Thyroid gland (tissue), 4 donors: ENCODE measurements at places on chromosomes 1 and 21.

- H3K27me3 ChIP-seq = no peaks in the 10 kb centered on the region
- no peaks in the 10 kb centered on the region for H3K4me1 ChIP-seq
- H3K4me3 ChIP-seq = no peak overlapping the region
Observed at GRCh38 chr1:199290186-199290585, 651.3 kb downstream of the PTPRC start.

DNA sequence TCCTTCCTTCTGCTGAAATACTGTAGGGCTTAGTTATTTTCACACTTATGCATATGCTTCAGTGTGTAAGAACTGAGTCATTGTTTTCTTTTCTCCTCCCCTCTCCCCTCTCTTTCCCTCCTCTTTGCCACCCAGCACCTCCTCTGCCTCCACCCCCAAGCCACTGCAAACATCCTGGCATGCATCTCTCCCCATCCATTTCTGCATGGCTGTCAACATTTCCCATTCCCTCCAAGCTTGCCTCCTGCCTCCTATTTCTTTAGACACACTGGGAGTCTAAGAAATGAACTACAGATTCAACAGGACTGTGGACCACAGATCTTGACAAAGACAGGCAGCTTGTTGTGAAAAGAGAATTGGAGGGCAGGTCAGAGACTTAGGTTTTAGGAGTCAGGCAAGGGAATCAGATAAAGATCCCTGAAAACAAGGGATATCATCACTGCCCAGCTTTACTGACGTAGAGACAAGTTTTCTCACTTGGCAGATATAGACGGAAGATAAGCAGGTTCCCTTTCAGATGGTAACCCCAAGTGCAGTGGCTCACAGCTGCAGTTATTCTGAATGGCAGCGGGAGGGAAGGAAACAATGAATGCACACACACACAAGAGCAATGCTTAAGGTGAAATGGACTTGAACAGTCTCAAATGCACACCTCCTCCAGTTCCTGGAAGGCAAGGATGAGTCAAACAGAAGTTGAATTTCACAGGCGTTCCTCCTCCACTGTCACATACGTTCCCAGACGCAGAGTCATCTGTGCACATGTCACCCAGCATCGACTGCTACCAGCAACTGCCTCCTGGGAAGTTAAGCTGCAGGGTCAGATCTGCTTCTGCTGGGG is 56.1 kb downstream of the HIVEP3 start:
- H3K4me3 ChIP-seq = no peak overlapping the region
- no peak overlapping the region for H3K27ac ChIP-seq
- no peaks in the 10 kb centered on the region for H3K36me3 ChIP-seq
- DNase-seq = no peak

- H3K27me3 ChIP-seq = no peaks in the 10 kb centered on the region
- no peak overlapping the region for H3K4me3 ChIP-seq
- no peaks in the 10 kb centered on the region for H3K36me3 ChIP-seq
- no peaks in the 10 kb centered on the region for H3K4me1 ChIP-seq
- DNase-seq = no peak
Observed at GRCh38 chr1:247087256-247087655, 8.6 kb upstream of the ZNF670 start.

DNA sequence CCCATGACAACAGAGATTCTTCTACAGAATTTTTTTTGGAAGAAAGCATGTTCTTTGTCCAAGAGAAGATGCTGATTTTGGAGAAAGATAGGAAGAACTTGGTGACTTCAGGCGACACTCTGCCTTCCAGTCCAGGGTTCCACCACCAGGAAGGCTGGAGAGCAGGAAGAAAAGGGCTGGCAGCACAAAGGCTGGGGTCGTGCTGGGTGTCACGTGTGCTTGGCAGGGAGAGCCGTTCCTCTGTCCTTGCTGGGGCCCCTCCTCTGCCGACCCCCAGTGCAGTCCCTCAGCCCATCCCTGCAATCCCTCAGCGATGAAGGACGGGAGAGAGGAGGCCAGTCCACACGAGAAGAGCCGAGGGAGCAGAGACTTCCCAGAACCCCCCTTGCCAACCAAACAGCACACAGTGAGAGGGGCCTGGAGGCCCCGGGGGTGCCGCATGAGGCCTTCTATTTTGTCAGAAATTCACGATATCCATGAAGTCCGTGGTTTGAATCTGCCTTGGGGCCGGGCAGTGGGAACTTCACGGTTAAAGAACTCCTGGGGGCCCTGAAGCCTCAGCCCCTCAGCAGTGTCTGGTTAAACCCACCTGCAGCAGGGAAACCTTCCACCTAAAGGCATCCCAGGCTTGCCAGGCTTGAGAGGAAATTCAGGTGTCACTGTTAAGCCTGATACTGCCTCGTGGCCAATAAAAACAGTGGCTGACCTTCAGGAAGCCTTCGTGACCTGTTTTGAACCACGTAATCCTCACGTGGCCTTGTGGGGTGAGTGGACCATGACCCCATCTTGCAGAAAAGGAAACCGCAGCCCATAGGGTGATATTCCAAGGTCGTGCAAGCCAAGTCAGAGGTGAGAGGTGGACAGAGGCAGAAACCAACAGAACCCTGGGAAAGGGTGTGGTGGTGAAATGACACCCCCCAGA is 3.4 kb downstream of the KRTAP10-12 start:
- no peaks in the 10 kb centered on the region for H3K36me3 ChIP-seq
- no peak for DNase-seq
- no peak overlapping the region for H3K4me3 ChIP-seq
- no peak overlapping the region for H3K27ac ChIP-seq
- no peaks in the 10 kb centered on the region for H3K4me1 ChIP-seq

DNA sequence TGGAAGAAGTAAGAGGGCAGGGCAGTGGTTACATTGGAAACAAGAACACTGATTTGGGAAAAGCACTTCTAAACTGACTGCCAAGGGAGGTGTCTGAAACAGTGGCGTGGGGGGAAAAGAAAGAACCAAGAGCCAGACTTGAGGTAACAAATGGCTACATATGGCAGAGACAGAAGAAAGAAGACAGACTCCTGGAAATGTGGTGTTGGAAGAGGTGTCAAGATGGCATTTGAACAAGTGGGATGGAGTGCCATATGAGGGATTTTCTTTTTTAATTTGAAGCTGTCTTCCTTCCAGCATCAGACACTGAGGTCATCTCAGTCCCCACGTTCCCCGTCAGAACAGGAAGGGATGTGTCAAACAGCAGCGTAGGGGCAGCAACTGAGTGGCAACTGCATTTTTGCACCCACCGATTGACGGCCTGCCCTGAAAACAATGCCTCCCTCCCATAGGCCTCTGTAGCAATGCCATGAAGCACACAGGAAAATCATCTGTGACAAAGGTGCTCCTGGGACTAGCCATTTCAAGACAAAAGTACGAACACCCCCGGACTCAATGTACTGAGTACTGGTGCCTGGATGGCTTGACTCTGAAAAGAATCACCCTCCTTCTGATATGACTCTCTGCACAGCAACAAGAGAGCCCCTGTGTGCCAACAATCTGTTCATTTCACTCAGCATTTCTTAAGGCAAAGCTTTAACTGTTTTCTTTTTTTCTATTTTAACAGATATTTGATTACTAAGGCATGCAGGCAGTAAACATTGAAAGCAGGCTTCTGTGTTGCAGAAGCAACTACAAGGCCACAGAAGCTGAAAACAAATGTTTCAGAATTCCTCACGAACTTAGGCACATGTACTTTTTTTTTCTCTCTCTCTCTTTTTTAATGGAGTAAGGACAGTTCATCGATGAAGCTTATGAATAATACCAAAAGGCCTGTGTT is 37.0 kb downstream of the LPAR3 start:
- no peak for DNase-seq
- no peaks in the 10 kb centered on the region for H3K27me3 ChIP-seq
- H3K36me3 ChIP-seq = no peaks in the 10 kb centered on the region
- no peak overlapping the region for H3K27ac ChIP-seq
- H3K4me3 ChIP-seq = no peak overlapping the region

- no peaks in the 10 kb centered on the region for H3K36me3 ChIP-seq
- no peak within 1 kb of the TSS for H3K4me3 ChIP-seq
- H3K27me3 ChIP-seq = no peaks in the 10 kb centered on the region
- DNase-seq = no peak
Observed at GRCh38 chr1:216422821-216423520, at the start of gene USH2A. USH2A (minus strand) TSS chr1:216423448; CDS start chr1:216422336, 1,112 bp downstream.

DNA sequence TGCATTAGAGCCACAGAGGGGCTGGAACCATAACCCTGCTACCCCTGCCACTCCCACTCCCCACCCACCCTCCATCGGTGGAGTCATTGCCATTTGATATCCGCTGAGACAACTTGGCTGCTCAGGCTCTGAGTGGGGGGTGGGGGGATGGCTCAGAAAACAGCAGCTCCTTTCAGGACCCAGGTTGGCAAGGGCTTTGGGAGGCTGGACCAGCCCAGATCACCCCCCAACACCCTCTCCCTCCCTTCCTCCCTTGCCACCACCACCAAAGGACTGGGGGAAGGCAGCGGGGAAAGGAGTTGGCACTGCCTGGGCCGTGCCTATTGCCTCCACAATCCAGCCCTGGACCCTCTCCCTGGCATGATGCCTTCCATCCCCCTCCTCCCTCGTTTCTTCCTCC is 1.7 kb downstream of the KCNJ10 start:
- no peak overlapping the region for H3K4me3 ChIP-seq
- H3K27ac ChIP-seq = no peak overlapping the region
- H3K36me3 ChIP-seq = no peaks in the 10 kb centered on the region
- no peaks in the 10 kb centered on the region for H3K27me3 ChIP-seq
- no peak for DNase-seq
- H3K4me1 ChIP-seq = peaks cover 7% of the 10 kb centered on the region
